ENCODE measurements at places on chromosomes 4 and X. TPM values are rescaled to one million over a fixed set of nuclear protein-coding genes. Genes with fewer than 3 reads are reported as not detected.

The PNMA5 gene
- total RNA-seq: 0.11 TPM

The NPY1R gene
- total RNA-seq: 7.2 TPM

The NOX1 gene
- not detected for total RNA-seq

The PHF8 gene
- total RNA-seq: 27.6 TPM

The PCDH10 gene
- 10.0 TPM for total RNA-seq

The RHOXF2B gene
- not detected for total RNA-seq

The RPGR gene
- total RNA-seq: 6.9 TPM

The CASP6 gene
- 29.5 TPM for total RNA-seq

Measured in H1 (cell line).